NCI-H345 (cell line): ENCODE measurements at places on chromosomes 3 and 15.

DNA sequence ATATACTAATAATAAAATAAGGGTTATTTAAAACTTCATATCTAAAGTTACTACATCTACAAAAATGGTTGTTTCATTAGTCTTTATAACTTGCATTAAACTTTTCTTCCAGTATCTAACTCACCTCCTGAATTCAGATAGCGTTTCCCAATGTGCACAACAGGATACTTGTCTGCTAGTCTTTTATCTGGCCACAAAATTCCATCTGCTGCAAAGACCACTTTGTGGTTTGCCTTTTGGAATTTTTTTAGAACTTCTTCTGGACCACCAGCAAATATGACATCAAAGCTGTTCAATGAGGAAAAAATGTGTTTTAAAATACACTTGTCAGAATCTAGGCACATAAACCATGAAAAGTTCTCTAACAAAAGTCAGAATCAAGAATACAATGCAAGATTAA is 50.8 kb downstream of the PLOD2 start:
- DNase-seq, result no peak

- no peak for DNase-seq
Observed at GRCh38 chr3:112802338-112802737, 44.3 kb downstream of the CD200R1L start.

DNA sequence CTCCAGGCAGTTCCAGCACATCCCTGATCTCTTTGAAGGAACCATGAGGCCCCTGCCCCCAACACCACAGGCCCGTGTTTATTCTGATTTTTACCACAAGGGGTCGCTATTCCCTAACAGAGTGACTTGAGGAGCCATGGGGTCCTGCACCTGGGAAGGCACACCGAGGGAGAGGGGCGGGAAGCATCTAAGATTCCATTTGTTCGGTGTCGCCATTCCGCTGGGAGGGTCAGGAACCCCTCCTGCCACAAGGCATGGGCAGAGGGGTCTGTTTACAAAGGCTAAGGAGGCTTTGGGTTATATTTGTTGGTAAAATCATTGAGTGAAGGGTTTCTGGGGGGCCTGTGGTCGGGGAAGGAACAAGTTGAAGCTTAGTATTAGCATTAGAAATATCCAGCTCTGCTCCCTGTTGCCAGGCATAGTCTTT is 77.1 kb downstream of the WDR76 start:
- DNase-seq, result peak; percentile 61

- no peak for DNase-seq
Observed at GRCh38 chr3:184228376-184229137, 828 bp upstream of the VWA5B2 start.

DNA sequence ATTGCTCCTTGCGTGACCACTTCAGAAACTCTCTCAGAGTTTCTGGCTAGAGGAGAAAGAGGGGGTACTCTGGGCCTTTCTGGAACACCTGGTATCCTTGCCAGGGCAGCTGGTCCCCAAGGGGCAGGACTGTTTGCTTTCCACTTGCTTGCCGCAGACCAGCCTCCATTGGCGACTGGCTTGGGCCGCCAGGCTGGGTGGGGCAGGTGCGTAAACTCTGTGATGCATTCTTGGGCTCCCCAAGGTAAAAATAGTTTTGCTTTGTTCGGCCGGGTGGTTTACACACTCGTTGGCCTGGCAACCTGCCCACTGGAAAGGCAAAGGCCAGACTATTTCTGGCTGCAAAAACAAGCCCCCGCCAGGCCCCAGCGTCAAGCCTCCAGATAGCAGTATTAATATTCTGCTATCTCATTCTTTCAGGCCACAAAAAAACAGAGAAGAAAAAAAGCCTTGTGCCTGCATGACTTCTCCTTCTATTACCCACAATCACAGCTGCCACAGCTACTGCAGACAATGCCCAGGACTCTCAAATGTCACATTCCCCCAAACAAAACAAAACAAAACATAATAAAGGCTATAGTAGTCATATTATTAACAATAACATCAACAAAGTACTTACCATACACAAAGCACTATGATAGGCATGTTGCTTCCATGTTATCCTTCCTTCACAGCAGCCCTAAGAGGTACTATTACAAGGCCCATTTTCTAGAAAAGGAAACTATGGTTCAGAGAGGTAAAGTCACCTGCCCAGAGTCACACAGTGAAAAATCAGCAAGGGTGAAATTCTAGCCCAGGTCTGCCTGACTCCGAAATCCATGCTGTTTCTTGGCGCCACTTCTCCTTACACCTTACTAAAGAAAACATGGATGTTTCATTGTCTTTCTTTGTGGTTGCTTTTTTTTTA is 14.0 kb upstream of the SSUH2 start:
- DNase-seq, result peak; percentile 64

DNA sequence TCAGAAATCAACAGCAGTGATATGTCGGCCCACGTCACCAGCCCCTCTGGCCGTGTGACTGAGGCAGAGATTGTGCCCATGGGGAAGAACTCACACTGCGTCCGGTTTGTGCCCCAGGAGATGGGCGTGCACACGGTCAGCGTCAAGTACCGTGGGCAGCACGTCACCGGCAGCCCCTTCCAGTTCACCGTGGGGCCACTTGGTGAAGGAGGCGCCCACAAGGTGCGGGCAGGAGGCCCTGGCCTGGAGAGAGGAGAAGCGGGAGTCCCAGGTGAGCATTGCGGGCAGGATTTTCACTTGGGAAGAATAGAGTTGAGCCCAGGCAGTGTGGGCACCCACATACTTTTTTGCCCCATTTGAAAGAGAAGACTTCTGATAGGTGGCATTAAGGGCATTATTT is 57.4 kb downstream of the DNASE1L3 start:
- DNase-seq, result no peak

- no peak for DNase-seq
Observed at GRCh38 chr3:122612696-122613095, 35.2 kb downstream of the PARP15 start.

GRCh38 chr3:101104321-101104720 is 111.1 kb upstream of the ABI3BP start:
- DNase-seq, result no peak

GRCh38 chr3:117126946-117127546 is 417.5 kb downstream of the TUSC7 start:
- no peak for DNase-seq

- DNase-seq, result no peak
Observed at GRCh38 chr15:95644100-95644875, 686.2 kb upstream of the NR2F2 start.

- peak; percentile 20 for DNase-seq
Observed at GRCh38 chr3:148882288-148882687, 17.2 kb downstream of the CPA3 start.

DNA sequence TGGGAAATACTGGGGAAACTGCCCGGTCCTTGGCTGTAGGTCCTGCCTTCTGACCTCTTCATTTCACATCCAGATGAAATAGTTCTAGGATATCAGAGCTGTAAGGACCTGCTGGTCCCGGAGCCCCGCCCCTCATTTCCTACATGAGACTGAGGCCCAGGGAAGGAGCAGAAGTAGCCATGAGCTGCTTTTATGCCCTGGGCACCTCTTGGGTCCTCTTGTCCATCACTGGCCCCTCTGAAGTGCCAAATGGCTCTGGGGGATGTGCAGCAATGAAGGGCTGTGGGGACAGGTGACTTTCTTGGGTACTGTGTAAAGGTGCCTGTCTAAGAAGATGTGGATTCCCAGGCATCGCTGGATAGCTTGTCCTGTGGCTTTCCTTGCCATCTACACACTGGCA is 40.3 kb upstream of the ESYT3 start:
- no peak for DNase-seq

DNA sequence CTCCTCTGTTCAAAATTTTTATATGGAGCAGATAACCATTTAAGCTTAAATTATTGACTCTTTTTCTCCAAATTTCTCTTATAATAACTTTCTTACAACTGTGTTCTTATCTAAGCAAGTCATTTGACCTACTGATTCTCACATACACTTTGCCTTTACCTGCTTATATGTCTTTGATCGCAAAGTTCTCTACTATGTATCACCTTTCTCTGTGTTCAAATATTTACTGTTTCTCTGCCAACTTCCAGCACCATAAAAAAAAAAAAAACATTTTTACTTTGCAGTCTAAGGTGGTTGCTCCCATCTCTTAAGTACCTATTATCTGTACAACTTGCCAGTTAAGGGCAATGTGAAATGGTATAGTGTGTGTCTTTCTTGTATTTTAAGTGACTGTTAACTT is 100.8 kb upstream of the DPH6 start:
- DNase-seq, result no peak

- peak; percentile 53 for DNase-seq
Observed at GRCh38 chr3:6416049-6416661, 444.8 kb upstream of the GRM7 start.

DNA sequence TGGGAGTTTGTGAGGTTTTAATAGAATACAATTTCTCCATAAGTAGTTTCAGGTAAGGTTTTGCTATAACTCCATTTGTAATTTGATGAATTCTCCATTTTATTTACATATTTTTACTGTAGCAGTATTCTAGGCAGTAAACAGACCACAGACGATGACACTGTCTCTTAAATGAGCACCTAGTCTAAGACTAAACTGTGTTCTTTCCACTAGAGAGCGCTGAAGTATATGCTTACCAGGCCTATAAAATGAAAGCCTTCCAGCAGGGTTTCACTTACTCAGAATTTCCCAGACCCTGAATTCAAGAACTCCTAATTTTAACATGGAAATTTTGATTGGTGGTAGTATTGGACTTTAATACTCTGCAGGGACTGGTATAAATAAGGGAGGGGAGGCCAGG is 41.6 kb downstream of the POLG start:
- DNase-seq, result no peak

DNA sequence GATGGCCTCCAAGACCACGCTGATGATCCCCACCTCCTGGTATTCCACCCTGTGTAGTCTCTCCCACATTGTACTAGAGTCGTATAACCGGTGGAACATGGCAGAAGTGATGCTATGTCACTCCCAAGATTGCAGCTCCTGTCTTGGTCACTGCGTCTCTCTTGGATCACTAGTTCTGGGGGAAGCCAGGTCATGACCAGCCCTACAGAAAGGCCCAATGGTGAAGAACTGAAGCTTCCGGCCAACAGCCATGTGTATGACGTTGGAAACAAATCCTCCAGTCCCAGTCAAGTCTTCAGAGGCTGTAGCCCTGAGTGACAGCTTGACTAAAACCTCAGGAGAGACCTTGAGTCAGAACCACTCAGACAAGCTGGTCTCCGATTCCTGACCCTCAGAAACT is 61.9 kb upstream of the FNDC3B start:
- no peak for DNase-seq

DNA sequence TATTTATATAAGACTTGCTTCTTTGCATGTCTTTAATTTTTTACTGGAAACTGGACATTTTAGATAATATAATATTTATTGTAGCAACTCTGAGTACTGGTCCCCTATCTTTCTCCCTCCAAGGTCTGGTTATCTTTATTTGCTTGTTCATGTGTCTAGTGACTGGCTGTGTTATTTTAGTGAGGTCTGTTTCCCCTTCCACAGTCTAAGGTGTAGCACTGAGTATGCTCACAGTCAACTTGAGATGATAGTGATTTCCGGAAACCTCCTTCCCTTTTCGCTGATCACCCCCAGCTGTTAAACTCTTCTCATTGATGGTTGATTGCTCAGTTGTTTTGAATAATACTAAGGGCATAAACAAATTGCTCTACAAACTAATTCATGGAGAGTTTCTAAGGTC is 37.0 kb downstream of the PCNP start:
- DNase-seq, result no peak

- no peak for DNase-seq
Observed at GRCh38 chr3:51715977-51716294, 9.1 kb downstream of the GRM2 start.

- no peak for DNase-seq
Observed at GRCh38 chr15:35450492-35450891, 95.5 kb downstream of the DPH6 start.

- DNase-seq, result peak; percentile 57
Observed at GRCh38 chr3:144085964-144086363, 114.3 kb downstream of the DIPK2A start.

DNA sequence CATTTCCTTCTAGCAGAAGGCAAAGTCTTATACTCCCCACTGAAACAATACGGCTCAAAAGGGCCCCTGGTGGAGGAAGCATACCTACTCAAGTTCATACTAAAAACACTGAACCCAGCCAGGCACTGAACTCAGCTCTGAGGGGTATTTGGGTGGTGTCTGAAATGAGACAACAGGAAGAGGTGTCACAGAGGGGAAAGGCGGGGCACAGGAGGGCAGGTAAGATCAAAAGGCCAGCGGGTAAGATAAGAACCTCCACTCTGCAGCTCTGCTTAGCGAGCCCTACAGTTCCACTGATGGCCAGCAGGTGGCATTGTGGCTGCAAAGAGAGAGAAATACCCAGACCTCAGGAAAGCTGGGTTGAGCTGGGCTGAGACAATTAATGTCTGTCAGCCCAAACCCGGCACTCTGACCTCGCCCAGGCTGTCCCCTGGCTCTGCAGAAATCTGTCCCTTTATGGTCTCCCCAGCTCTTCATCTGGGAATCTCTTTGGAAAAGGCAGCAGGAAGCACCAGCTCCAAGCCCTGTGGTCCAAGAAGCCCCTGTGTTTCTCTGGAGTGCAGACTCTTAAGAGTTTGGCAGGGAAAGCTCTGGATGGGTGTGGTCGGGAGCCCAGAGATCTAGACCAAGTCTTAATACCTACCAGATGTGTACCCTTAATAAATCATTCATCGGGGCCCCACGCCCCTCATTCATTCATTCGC is 8.4 kb downstream of the MFGE8 start:
- DNase-seq, result peak; percentile 66

DNA sequence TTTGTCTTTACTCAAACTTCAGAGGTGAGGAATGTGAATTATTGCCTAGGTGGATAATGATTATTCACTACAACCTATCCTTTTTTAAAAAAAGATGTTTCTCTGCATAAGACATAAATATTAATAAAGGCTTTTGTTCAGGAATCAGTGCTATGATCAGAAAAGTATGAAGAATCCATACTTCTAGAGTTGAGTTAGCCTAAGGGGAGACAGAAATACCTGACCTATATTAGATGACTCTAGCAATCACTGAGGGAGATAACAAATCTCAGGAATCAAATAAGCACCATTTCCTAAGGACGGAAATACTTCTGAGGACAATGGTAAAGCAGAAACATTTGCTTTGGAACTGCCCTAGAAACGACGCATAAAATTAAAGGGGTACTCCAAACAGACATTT is 763.8 kb downstream of the GBE1 start:
- DNase-seq, result no peak

GRCh38 chr3:77304700-77305021 is 264.8 kb downstream of the ROBO2 start:
- no peak for DNase-seq

DNA sequence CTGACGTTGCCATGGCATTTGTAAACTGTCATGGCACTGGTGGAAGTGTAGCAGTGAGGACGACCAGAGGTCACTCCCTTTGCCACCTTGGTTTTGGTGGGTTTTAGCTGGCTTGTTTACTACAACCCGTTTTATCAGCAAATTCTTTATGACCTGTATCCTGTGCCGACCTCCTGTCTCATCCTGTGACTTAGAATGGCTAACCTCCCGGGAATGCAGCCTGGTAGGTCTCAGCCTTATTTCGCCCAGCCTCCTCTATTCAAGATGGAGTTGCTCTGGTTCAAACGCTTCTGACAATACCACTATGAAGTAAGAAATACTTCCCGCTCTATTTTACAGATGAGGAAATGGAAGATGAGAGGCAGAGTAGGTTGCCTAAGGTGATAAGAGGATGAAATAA is 16.6 kb downstream of the PAQR9 start:
- DNase-seq, result no peak

GRCh38 chr15:74505837-74506514 is 35.0 kb upstream of the ARID3B start:
- DNase-seq, result no peak

- DNase-seq, result no peak
Observed at GRCh38 chr3:51082363-51082762, 302.7 kb upstream of the MANF start.

- no peak for DNase-seq
Observed at GRCh38 chr3:127475975-127476705, 114.4 kb downstream of the TPRA1 start.

- DNase-seq, result no peak
Observed at GRCh38 chr3:15079091-15079490, 14.0 kb upstream of the MRPS25 start.
